Smooth muscle cell of the umbilical artery (primary cell): ENCODE measurements at places on chromosomes 11 and 22. TPM values are rescaled to one million over a fixed set of nuclear protein-coding genes. Genes with fewer than 3 reads are reported as not detected.

PGR gene
- total RNA-seq = under 0.01 and 0.05 TPM in 2 replicates

EMID1 gene
- total RNA-seq = not detected in 2 replicates

PGA3 gene
- total RNA-seq = not detected in 2 replicates

IGLL5 gene
- total RNA-seq = not detected in 2 replicates

NFRKB gene
- total RNA-seq = 15.1 and 22.6 TPM in 2 replicates

MS4A8 gene
- total RNA-seq = not detected in 2 replicates

PIH1D2 gene
- total RNA-seq = 0.69 and 1.2 TPM in 2 replicates

FAT3 gene
- 1.2 and 2.0 TPM in 2 replicates for total RNA-seq

MRGPRX4 gene
- total RNA-seq = not detected in 2 replicates

THRSP gene
- not detected in 2 replicates for total RNA-seq

CDHR5 gene
- not detected in 2 replicates for total RNA-seq

KREMEN1 gene
- total RNA-seq = 3.4 and 4.2 TPM in 2 replicates

FANCF gene
- 8.6 and 8.7 TPM in 2 replicates for total RNA-seq

UBQLN3 gene
- 0.14 TPM in 1 of 2 replicates, not detected in the other for total RNA-seq

OR52B2 gene
- total RNA-seq = not detected in 2 replicates

OR52A1 gene
- total RNA-seq = not detected in 2 replicates

GRAP2 gene
- total RNA-seq = not detected in 2 replicates

DYNC2H1 gene
- 40.7 and 55.8 TPM in 2 replicates for total RNA-seq

C11orf91 gene
- total RNA-seq = not detected in 2 replicates
